ENCODE measurements at places on chromosomes 2 and 18. TPM values are rescaled to one million over a fixed set of nuclear protein-coding genes. Genes with fewer than 3 reads are reported as not detected.

CYS1 gene
- 0.26 TPM for total RNA-seq

ANKRD39 gene
- total RNA-seq: 16.3 TPM

GCG gene
- total RNA-seq: not detected

CRYGC gene
- not detected for total RNA-seq

PROC gene
- 224 TPM for total RNA-seq

TUBA4B gene
- total RNA-seq: not detected

- H3K36me3 ChIP-seq: no peaks in the 10 kb centered on the region
- H3K4me3 ChIP-seq: no peak overlapping the region
- H3K27me3 ChIP-seq: no peaks in the 10 kb centered on the region
- no peak for DNase-seq
- no peaks in the 10 kb centered on the region for H3K4me1 ChIP-seq
- H3K27ac ChIP-seq: no peak overlapping the region
Observed at GRCh38 chr2:1683297-1683696, 61.0 kb downstream of the PXDN start.

GRCh38 chr2:25032901-25033300 is 9.0 kb upstream of the EFR3B start:
- H3K4me3 ChIP-seq: no peak overlapping the region
- DNase-seq: no peak
- no peak overlapping the region for H3K27ac ChIP-seq
- H3K4me1 ChIP-seq: no peaks in the 10 kb centered on the region

- H3K27ac ChIP-seq: no peak overlapping the region
- DNase-seq: no peak
- H3K36me3 ChIP-seq: no peaks in the 10 kb centered on the region
- H3K4me1 ChIP-seq: no peaks in the 10 kb centered on the region
- H3K4me3 ChIP-seq: no peak overlapping the region
Observed at GRCh38 chr18:35193316-35193715, 47.5 kb upstream of the ZNF397 start.

GRCh38 chr2:147331790-147332419 is 512.9 kb upstream of the ACVR2A start:
- H3K4me3 ChIP-seq: no peak overlapping the region
- DNase-seq: no peak
- no peaks in the 10 kb centered on the region for H3K36me3 ChIP-seq
- no peaks in the 10 kb centered on the region for H3K27me3 ChIP-seq
- no peaks in the 10 kb centered on the region for H3K4me1 ChIP-seq

- H3K4me1 ChIP-seq: no peaks in the 10 kb centered on the region
- no peak overlapping the region for H3K27ac ChIP-seq
- H3K36me3 ChIP-seq: no peaks in the 10 kb centered on the region
- no peak for DNase-seq
- H3K4me3 ChIP-seq: no peak overlapping the region
Observed at GRCh38 chr2:10305254-10305635, 2.5 kb downstream of the HPCAL1 start.

DNA sequence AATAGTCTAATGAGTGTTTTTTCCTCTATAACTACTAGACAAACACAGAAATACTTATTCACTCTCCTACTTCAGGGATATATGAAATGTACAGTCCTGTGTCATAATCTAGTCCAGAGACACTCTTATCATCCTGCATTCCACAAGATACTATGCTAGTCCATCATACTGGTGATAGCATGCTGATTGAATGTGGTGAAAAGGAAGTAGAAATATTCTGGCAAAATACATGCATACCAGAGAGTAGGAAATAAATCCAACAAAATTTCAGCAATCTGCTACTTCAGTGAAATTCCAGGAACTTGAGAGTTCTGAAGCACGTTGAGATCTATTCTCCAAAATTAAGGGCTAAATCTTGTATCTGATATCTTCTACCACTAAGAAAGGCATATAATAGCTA is 353.9 kb downstream of the PID1 start:
- DNase-seq: no peak
- no peaks in the 10 kb centered on the region for H3K27me3 ChIP-seq
- no peak overlapping the region for H3K27ac ChIP-seq
- no peaks in the 10 kb centered on the region for H3K36me3 ChIP-seq

GRCh38 chr2:102636283-102636907 is 17.0 kb downstream of the SLC9A2 start:
- no peak overlapping the region for H3K27ac ChIP-seq
- no peak for DNase-seq
- no peaks in the 10 kb centered on the region for H3K27me3 ChIP-seq
- no peaks in the 10 kb centered on the region for H3K36me3 ChIP-seq
- H3K4me1 ChIP-seq: no peaks in the 10 kb centered on the region

GRCh38 chr2:58609326-58609725 is 368.2 kb upstream of the FANCL start:
- DNase-seq: no peak
- no peaks in the 10 kb centered on the region for H3K27me3 ChIP-seq
- no peak overlapping the region for H3K4me3 ChIP-seq
- H3K27ac ChIP-seq: no peak overlapping the region

DNA sequence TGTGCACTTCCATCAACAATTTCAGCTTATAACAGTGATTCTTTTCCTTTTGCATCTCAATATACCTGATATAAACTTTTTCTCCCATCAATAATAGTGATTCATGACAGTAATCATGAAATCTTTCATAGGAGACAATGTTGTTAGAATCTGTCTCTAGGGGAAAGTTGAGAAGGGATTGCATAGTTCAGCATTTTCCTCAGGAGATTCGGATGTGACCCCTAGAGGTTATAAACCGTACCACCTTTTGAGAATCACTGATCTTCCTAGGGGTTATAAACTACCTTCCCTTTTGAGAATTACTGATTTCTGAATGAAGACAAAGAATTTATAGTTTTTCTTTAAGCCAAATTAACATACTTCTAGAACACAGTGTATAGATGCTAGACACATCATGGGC is 53.0 kb upstream of the GALNT3 start:
- no peaks in the 10 kb centered on the region for H3K4me1 ChIP-seq
- no peaks in the 10 kb centered on the region for H3K27me3 ChIP-seq
- no peak for DNase-seq

DNA sequence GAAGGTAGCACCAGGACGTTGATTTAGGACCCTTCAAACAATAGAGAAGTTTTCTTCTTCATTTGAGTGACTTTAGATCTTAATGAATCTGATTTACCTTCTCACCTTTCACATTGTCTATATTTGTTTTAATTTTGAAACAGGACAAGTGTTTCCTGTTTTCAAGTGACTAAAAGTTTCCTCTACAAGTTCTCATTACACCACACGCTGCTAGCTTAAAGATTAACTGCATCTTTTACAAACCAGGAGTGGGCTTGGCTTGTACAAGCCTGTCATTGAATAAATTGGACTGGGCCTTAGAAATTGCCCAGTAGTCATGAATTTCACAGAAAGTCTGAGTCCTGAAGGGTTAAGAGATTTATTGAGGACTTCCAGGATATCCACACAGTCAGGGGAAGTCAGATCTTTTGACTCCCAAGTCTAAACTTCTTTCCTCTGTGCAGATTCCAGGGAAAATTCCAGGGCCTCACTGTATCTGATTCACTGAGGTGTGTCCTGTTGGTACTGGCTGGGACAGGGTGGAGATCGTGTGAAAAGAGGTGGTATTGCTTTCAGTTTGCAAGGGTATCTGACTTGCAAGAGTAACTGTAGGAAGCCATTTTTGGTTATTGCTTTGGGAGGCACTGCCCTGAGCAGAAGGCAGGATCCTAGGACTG is 3.4 kb downstream of the SGPP2 start:
- H3K4me1 ChIP-seq: no peaks in the 10 kb centered on the region
- no peak overlapping the region for H3K4me3 ChIP-seq
- H3K27ac ChIP-seq: no peak overlapping the region
- DNase-seq: no peak
- no peaks in the 10 kb centered on the region for H3K36me3 ChIP-seq
- peaks cover 11% of the 10 kb centered on the region for H3K27me3 ChIP-seq

DNA sequence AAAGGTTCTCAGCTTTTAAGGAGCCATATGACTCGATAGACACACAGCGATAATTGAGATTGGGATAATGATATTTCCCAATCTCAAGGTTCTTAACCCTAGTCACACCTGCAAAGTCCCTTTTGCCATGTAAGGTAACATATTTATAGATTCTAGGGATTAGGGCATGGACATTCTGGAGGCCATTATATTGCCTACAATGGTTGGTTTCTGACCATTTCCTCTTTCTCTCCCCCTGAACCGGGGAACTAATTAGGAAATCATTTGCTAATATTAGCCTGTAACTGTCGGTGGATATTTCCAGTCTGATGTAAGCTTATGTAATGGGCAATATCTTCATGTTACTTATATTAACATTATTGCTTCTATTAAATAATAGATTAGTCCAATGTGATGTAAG is 40.8 kb upstream of the ARHGAP15 start:
- no peaks in the 10 kb centered on the region for H3K4me1 ChIP-seq
- no peak for DNase-seq
- no peaks in the 10 kb centered on the region for H3K36me3 ChIP-seq
